ENCODE measurements at places on chromosomes 13 and 19.

- DNase-seq, result no peak
Measured at GRCh38 chr13:98440390-98441055, 136.4 kb downstream of the STK24 start.

GRCh38 chr13:40158218-40158617 lies 502.8 kb downstream of the COG6 start:
- no peak for DNase-seq

- no peak for DNase-seq
Measured at GRCh38 chr13:95258619-95259194, 42.5 kb downstream of the ABCC4 start.

DNA sequence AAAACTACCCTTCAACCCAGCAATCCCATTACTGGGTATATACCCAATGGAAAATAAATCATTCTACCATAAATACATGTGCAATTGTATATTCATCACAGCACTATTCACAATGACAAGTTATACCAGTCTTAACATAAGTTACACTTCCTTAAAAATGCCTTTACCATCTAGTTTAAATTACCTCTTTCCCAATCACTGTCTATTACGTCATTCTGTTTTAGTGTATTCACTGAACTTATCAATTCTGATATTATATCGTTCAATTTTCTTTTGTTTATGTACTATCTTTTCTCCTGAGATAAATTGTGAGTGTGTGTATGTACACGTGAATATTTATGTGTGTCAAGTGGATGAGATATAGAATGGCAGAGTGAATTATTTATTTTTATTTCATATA lies 1416.8 kb downstream of the OLFM4 start:
- no peak for DNase-seq

DNA sequence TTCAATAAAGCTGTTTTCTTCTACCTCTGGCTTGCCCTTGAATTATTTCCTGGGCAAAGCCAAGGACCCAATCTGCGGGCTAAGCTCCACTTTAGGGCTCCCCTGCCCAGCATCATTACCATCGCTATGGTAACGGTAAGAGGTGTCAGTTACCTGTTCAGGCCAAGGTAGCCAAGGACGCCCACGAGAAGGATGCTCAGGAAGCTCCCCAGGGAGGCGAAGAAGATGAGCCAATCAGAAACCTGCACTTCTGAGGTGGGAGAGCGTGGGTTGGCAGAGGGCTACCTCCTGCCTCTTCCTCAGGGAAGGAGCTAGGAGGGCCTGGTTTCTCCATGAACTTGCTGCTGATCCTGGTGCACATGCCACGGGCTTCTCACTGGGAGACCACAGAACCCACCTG lies 24.7 kb downstream of the IL12RB1 start:
- DNase-seq, result no peak

DNA sequence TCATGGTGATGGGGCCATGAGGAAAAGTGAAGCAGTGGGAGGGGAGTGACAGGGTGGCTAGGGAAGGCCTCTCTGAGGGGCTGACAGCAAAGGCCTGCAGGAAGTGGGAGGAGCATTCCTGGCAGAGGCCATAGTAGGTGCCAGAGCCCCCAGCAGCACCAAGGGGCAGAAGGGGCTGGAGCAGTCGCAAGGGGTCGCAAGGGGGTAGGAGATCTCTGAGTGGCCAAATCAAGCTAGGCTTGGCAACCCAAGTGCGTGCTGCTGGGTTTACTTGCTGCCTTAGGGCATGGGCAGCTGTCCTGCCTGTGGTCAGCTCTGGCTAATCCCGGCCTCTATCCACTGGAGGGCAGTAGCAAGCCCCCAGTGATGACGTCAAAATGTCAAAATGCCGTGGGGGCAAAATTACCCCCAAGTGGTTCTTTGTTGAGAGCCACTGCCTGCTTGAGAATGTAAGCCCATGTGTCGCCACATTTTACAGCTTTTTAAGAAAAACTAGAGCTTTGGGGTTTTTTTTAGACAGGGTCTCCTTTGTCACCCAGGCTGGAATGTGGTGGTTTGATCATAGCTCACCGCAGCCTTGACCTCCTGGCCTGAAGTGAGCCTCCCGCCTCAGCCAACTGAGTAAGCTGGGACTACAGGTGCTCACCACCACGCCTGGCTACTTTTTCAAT lies 11.8 kb downstream of the CCDC97 start:
- DNase-seq, result no peak

DNA sequence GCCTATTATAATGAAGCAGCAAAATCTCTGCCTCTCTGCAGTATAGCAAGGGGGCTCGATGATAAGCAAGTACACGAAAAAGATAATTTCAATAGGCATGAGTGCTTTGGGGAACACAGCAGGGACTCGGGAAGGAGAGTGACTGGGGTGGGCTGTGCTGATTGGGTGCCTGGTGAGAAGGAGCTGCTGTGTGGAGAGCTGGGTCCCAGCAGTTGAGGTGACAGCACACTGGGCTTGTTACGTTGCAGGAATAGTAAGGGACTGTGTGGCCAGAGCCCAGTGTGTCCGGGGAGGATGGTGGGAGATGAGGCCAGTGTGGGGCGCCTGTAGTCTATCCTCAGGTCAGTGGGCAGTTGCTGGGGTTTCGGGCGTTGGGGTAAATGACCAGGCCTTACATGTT lies 17.4 kb downstream of the WDR62 start:
- DNase-seq, result no peak

- DNase-seq, result no peak
Measured at GRCh38 chr13:37492741-37493514, 105.6 kb downstream of the POSTN start.

DNA sequence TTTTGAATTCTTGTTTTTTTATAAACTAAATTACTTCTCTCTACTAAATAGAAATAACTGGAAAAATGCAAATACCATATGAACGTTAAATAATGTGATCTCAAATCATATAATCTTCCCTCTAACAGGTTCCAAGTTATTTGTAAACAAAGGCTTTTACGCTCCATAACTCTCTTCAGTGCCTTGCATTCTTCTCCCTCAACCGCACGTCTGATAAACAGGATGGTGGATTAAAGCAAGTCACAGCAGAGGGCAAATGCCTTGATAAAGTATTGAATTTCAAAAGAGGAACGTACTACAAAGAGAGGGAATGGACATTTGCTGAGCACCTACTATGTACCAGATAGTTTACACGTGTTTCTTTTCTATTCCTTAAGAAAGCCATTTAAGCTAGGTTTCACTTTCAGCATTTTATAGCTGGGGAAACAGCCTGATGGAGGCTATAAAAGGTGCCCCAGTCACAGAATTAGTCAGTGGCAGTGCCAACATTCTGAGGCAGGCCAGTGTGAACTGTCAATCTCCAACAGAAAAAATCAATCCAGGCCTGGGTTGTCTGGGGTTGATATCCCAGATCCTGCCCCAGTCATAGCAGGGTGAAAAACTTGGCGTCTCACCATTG lies 15.8 kb downstream of the MRPS31 start:
- DNase-seq, result no peak

DNA sequence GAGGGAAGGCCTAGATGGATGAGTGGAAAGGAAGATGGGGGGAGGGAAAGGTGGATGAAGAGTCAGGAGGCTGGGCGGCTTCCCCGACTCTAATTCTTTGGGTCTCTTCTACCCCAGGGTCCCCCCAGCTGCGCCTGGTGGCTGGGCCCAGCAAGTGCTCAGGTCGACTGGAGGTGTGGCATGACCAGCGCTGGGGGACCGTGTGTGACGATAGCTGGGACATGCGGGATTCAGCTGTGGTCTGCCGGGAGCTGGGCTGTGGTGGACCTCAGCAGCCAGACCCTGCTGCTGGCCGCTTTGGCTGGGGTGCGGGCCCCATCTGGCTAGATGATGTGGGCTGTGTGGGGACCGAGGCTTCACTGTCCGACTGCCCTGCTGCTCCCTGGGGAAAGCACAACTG lies 9.5 kb downstream of the SSC5D start:
- DNase-seq, result no peak

DNA sequence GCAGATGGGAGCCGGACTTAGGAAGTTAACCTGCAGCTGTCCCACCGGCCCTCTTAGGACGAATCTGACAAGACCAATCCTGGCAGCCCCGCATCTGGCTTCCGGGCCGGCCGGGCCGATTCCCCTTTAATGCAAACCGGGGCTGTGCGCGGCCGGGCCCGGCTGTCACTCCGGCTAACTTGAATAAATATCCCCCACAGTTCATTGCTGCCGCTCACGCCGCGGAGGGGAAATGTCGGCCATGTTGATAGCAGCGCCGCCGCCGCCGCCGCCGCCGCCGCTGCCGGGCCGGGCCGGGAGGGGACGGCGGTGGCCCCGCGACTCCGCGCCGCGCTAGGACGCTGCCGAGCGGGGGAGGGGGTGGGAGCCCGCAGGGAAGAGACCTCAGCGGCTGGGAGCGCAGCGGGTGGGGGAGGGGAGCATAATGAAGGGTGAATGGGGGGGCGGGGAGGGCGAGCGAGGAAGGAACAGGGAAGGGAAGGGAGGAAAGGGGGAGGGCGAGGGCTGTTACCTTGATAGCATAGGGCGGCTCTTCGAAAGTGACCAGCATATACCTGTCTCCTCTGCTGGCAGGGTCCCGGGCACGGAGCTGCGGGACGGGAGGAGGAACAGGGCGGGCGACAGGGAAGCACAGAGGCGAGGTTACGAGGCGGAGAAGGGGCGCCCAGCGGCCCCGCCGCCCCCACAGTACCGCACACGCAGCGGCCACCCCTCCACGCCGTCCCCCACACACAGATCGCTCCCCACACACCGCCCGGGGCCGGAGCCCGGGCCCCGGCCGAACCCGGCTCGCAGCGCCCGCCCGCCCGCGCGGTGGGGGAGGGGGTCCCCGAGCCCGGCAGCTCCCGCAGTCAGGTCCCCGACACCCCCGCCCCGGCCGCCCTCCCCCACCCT lies 1.1 kb downstream of the INTS6 start:
- peak; percentile 44 for DNase-seq

DNA sequence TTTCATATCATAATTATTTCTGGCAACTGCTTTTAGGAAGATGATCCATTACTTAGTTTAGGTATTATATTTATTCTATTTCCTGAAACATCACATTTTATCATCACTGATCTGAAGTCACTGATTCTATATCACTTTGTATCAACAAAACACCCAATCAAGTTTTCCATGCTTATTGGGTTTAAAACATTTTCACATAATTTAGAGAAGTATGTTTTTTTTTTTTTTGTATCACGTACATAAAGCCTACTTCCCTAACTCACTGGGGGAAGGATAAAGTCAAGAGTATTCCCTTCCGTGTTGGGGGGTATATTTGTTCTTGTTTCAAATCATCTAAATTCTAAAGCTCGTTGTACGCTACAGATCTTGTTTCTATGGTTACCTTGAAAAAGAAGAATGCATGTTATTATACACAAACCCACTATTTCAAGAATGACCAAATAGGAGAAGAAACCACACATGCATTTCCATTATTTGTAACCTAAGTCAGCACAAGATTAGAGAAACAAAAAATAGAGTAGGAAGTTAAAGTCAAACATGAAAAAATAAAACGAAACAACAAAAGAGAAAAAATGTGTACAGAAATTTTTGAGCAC lies 637.2 kb upstream of the MIR17HG start:
- DNase-seq, result no peak

DNA sequence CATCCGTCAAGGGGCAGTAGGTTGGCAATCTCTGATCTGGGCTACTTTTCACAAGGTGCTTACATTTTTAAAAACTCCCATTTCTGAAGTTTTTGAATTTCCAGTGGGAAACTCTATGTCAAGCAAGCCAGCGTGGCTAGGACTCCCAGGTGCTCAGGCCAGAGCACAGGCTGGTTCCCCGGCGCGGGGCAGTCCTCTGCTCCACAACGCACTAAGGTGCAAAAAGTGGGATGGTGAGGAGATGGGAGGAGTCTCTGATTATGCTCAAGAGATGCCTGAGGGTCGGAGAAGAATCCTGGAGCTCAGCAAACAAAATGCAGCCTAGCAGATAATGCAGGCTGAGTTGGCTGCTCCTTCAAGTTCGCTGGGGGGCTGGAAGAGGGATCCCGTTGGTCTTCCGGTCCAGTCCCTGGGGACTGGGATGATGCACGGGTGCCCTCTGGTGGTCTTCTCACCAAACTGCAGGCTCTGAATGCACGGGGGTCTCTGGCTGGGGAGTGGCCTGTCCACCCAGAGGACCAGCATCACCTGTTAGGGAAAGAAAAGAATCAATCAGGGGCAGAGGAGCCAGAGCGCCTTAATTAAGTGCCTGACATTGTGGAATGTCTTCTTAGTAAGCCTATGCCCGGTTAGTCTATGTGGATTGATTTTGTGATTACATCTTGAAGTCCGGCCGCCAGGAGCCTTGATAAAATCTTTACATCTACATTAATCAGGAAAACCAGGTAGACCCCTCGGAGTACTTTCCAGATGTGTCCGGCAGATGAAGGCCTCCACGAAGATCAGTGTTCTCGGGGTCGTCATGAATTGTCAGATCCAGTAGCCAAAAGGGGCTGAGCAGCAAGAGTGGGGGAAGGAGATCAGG lies 244.4 kb upstream of the MAB21L1 start:
- DNase-seq, result peak; percentile 7

DNA sequence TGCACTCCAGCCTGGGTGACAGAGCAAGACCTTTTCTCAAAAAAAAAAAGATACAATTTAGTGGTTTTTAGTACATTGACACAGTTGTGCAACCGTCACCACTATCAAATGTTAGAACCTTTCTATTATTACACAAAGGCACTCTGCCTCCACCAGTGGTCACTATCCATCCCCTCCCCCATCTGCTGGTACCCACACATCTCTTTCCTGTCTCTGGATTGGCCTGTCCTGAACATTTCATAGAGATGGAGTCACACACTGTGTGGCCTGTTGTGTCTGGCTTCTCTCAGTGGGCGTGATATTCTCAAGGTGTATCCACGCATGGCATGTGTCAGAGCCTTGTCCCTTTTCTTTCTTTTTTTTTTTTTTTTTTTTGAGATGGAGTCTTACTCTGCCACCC lies 11.2 kb downstream of the KDM4B start:
- no peak for DNase-seq

DNA sequence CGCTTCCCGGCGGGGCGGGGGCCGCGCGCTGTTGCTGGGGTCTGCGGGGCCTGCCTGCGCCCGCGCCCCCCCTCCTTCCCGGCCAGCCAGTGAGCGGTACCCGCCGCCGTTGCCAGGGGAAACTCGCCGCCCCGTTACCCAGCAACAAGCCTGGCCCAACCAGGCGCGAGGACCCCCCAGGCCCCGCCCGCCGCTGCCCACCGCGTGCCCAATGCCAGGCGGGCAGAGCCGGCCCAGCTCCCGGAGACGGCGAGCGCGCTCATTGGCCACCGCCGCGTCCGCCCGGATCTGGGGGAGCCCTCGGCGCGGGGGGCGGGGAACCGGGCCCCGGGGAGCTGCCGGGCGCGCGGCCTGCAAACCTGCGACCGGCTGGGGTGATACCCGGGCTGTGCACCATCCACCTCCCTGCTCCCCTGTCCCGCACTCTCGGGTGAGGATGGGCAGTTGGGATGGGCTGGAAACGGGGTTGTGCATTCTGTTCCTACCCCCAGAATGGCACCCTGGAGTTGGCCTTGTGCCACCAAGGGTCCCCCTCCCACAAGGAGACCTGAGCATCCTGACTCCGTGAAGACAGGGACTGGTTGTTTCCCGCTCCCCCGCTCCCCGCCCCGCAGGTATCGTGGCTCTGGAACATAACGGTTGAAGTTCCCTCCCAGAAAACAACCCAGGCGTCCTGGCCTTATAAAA lies 8.8 kb upstream of the BBC3 start:
- DNase-seq, result peak; percentile 40

- DNase-seq, result no peak
Measured at GRCh38 chr13:79659121-79659521, 178.2 kb downstream of the NDFIP2 start.

Measured in stimulated activated CD8-positive, alpha-beta memory T cell treated with anti-CD3 and anti-CD28 coated beads, Interleukin-7, amount 100 ng/mL, for 1 hour (primary cell).